Right renal cortex interstitium (tissue), 3 donors: ENCODE measurements at places on chromosomes 13 and 19.

GRCh38 chr13:76822698-76823267, 63.4 kb downstream of the KCTD12 start:
- no peak for DNase-seq

DNA sequence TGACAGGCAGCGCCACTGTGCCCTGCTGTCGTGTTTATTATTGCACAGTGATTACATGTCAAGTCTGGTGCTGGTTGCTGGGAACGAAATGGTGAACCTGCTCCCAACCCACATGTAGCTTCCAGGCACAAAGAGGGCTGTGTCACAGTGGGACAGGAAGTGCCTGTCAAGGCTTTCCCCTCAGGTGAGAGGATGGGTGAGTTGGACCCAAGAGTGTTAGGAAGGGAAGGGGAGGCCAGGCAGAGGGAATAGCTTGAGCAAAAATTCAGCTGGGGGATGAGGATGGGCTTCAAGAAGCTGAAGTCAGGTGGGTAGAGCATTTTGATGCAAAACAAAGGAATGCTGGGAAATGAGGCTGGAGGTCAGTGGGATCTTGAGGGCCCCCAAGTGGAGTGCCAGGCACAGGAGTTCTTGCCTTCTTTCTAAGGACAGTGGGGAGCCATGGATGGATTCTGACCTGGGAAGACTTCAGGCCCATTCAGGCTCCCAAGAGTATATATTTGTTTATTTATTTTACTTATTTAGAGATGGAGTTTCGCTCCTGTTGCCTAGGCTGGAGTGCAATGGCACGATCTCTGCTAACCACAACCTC, 8.5 kb upstream of the QTRT1 start:
- no peak for DNase-seq

DNA sequence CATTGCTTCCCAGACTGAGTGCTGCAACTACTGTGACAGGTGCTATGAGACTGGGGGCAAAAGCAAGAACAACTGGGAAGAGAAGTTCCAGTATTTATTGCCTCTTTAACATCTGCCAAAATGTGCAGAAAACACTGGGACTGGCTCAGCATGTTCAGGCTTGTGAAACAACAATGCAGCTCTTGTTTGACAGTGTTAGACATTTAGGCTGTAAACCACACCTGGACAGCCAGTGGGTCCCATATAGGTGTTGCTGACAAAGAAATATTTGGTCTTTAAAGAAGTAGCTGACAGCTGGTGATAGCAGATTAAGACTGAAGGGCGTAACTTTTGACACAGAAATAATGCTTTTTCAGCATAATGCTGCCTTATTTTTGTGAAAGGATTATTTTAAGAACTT, 88.1 kb downstream of the STOML3 start:
- no peak for DNase-seq

DNA sequence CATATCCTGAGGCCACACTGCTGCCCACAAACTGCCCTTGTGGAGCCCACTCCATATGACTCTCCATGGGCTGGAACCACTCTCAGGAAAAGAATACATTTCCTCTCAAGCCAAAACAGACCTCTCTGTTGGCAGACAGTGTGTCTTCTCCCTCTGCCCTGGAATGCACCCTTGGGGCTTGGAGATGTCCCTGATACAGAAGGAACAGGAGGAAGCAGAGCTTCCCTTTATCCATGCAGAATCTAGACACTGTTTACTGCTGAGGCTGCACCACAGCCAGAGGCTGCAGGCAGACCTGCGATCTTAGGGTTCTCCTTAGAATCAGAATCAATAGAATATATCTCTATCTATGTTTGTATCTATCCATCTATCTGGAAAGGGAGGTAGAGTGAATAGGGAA, 26.8 kb upstream of the CYP4F8 start:
- no peak for DNase-seq

- no peak for DNase-seq
Measured at GRCh38 chr13:45863709-45864590, 12.4 kb upstream of the SIAH3 start.

- DNase-seq = peak; percentile 76
Measured at GRCh38 chr19:50427997-50428425, 4.7 kb upstream of the MYBPC2 start.

- no peak for DNase-seq
Measured at GRCh38 chr19:4861147-4861546, 6.3 kb downstream of the PLIN3 start.

GRCh38 chr13:66305961-66306617, 924.0 kb downstream of the PCDH9 start:
- DNase-seq = no peak

- DNase-seq = no peak
Measured at GRCh38 chr19:57642396-57643046, 9.6 kb downstream of the ZNF211 start.

DNA sequence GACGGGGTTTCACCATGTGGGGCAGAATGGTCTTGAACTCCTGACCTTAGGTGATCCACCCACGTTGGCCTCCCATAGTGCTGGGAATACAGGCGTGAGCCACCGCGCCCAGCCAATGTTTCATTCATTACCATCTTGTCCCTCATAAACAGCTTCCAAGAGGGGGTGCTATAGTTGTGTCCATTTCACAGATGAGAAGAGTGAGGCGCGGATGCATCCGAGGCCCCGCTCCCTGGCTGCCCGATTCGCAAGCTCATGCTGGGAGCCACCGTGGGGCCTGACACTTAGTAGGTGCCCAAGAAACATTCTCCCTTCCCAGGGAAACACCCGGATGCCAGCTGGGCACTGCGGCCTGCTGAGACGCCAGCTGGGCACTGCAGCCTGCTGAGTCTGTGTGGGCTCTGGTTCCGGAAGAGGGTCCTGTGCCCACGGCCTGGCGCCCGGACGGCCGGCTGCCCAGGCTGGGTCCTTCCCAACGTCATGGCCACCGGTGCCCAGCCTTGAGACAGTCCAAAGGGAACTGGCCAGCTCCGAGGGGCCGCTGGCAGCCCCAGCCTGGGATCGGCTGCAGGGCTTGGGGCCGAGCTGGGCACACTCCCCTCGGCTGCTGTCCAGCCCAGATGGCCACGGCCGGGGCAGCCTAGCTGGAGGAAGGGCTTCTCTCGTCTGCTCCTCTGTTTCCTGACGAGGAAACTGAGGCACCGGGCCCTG, 54.7 kb downstream of the NFIC start:
- DNase-seq = no peak

GRCh38 chr13:110305001-110305400, 2.0 kb downstream of the COL4A1 start:
- DNase-seq = no peak

GRCh38 chr19:38888876-38889275, 10.5 kb downstream of the SIRT2 start:
- DNase-seq = no peak

GRCh38 chr19:6092329-6093286, 17.7 kb downstream of the RFX2 start:
- no peak for DNase-seq

- DNase-seq = no peak
Measured at GRCh38 chr13:34026308-34026707, 208.4 kb downstream of the RFC3 start.

DNA sequence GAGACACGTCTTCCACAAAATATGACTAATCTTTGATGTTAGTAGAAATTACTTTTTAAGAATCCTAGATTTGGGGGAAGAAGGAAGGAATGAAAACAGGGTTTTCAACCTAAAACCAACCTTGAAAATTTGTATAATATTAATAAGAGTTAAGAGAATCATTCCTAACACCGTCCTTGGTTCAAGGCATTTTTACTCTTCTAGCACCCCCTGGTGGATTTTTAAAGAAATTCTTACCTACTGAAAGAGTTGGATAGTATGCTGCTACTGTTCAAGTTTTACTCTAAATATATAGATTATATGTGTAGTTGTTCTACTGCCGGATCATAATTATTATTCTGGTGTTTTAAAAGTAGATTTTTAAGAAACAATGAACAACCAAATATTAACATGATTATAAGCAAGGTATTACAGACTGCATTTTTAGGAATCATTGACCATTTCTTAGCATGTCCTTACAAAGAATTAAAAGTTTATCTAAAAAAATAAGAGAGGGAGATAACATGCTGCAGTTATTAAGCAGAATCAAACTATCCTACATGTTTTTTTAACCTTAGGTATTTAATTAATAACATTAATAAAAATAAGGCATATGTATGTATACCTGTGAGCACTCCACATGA, 7.4 kb upstream of the SLITRK6 start:
- DNase-seq = no peak

DNA sequence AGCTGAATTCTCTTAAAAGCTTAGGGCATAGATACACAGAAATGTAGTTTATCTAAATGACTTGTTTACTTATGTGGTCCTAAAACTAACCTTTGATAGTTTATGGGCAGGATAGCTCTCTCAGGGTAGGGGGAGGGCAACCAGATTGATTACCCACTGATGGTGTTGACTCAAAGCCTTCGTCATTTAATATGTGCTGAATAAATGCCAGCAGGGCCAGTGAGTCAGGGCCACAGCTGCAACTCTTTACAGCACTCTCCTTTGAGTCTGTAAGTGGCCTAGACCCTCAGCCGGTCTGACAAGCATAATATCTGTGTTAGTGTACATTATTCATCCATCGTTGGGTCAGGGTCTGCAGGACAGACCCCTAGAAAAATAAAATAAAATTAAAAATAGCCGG, 128.5 kb downstream of the ZNF675 start:
- DNase-seq = no peak
